ENCODE measurements at places on chromosomes 4 and X.

- no peak for DNase-seq
These were observed 142.3 kb downstream of the PCDH18 start for GRCh38 chr4:137389911-137390520.

- DNase-seq, result no peak
These were observed 18.8 kb downstream of the MSANTD1 start for GRCh38 chr4:3267576-3268394.

DNA sequence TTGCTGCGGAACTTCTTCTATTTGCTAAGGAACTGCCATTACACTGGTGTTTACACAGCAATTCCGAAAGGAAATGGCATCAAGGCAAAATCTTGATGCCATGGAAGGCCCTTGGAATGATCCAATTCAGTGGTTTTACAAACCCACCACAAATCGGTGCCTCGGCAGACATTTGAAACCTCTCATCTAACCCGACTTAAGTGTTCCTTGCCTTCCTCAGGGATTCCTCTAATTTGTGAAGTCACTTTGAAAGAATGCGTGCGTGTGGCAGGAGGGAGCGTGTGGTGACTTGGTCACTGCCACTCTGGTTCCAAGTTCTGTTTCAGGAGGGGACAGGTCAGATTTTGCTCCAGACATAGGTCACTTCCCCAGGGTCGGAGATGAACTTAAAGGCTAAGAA is 4.8 kb downstream of the NOP14 start:
- DNase-seq, result peak; percentile 38

DNA sequence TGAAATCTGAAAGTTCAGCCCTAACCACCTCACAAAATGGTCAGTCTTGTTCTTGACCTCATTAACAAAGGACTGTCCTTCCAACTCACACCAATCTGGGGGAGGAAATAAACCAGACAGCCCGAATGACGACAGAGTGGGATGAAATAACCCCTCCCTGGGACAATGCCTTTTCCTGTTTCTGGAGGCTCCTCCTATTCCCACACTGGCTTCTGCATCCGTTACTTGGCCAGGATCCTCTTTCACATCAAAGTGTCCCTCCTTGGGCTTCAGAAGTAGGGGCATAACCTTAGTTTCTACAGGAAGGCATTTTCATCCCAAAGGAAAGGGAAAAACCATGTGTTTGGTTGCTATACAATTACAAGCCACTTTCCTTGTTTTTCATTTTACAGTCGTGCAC is 59.8 kb upstream of the RPL34 start:
- DNase-seq, result no peak

GRCh38 chr4:64465263-64465662 is 56.0 kb upstream of the TECRL start:
- no peak for DNase-seq

GRCh38 chr4:159778298-159778697 is 675.4 kb downstream of the RAPGEF2 start:
- DNase-seq, result no peak

Data from thyroid gland (tissue), 4 donors.